Lung microvascular endothelial cell (primary cell): ENCODE measurements at places on chromosomes 7 and 10.
A peak's percentile ranks its signal among the peaks of the same experiment; 100 is the strongest.

DNA sequence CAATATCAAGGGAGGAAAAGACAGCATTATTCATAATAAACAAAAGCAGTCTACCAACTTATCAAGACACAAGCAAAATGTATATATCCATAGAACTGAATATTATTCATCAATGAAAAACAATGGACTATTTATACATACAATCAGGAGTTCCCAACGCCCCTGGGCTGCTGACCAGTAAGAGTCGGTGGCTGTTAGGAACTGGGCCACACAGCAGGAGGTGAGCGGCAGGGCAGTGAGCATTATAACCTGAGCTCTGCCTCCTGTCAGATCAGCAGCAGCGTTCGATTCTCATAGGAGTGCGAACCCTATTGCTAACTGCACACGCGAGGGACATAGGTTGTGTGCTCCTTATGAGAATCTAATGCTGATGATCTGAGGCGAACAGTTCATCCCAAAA lies 71.7 kb upstream of the GPR22 start:
- DNase-seq: no peak

GRCh38 chr10:34473174-34474008 lies 341.7 kb downstream of the PARD3 start:
- no peak for DNase-seq

GRCh38 chr7:143514995-143515735 lies 37.5 kb downstream of the TAS2R41 start:
- no peak for DNase-seq

- no peak for DNase-seq
Measured at GRCh38 chr10:42992957-42993390, 83.9 kb upstream of the RET start.

DNA sequence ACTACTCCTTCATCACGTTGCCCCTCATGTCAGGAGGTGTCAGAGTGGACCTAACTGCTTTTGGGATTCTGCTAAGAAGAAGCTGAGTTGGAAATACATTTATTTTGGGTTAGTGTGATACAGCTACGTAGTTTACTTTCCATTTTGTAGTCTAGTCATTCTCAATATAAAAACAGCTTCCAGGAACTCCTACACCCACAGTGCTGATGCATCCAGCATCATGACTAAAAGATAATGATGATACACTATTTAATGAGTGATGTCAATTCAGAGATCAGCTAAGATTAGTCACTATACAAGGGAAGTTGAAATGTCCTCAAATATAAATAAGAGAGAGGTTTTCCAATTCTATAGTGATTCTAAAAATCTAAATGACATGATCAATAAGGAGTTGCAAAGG lies 264.2 kb upstream of the SLC26A5 start:
- no peak for DNase-seq

DNA sequence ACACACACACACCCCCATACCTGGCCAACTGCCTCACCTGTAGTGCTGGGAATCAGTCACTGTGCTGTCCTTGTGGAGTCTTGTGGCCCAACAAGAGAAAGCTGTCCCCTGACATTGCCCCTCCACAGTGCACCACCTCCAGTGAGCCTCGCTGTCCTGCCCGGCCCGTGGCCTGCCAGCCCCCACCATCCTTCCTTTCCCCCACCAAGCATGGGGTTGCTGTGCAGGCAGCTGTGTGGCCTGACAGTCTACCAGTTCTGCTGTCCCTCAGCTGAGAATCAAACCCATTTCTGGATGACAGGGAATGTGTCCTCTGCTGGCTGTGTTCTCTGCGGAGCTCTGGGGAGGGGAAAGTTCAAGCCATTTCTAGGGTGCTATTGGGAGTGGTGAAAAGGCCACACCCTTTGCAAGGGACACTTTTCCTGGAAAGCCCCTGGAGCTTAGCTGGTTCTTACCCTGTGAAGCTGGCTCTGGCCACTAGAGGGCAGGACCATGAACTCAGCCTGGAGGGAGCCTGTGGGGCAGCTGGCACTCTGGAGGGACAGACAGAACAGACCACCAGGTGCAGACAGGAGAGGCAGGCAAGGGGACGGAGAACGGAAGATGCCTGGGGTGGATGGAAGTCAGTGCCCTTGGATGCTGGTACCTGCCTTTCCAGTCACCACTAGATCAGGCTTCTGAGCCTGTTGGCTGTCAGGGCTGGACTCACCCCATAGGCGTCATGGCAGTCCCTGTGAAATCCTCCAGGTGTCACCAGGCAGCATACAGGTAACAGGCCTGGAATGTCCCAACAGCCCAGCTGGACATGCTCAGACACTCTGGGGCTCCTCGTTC lies 10.5 kb upstream of the MTPAP start:
- DNase-seq: peak; percentile 60

- DNase-seq: no peak
Measured at GRCh38 chr7:95577137-95577536, 19.2 kb downstream of the PDK4 start.

DNA sequence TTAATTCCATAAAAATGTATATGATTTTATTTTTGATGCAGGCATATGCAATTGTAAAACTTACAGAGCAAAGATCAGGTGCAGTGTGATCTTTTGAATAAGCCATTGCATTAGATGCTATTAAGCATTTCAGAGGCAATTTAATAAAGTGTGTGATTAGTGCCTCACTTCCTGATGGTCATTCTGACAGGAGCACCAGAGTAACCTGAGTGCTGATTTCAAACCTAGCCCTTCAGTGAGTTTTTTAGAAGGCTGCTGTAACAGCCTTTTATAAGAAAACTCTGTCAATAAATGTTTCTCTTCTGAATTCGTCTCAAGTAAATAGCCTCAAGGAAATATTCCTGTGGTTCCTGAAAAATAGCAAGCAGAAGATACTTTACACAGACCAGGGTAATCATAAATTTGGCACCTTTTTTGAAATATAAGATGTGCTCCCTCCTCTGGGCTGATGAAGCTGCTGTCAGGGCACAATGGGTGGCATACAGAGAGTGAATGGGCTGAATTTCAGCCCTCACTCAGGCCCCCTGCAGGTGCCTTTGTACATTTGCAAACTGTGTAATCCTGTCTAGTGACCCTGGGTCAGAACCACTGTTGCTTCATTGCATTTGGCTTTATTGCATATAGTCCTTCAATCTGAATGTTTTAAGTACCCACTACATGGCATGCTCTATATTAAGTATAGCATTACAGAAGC lies 193.7 kb upstream of the CSTF2T start:
- DNase-seq: peak; percentile 43

DNA sequence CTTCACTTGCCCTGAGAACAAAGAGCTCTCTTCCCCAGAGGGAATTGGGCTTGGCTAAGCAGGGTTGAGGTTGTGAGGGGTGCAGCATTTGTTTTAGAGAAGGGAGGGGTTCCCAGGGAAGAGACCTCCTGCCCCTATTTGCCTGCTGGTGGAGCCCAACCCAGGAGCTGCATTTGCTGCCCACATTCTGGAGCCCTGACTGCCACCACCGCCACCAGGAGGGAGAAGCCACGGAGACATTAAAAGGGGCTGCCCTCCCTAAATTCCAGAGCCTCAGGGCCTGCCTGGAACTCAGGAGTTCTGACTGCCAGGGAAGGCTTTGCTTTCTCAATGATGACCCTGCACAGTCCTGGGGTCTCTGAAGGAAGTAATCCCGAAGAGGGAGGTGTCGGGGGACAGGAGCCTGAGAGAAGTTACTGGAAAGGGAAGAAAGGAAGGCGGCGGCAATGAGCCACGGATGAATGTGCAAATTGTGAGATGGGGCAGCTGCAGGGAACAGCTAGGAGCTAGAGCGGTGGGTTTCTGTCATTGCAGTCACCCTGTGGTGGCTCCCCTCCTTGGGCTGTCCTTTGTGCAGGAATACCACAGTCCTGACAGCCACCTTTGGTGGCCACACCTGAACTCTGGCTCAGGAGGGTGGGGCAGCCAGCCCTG lies 51.3 kb downstream of the NEURL1 start:
- no peak for DNase-seq

DNA sequence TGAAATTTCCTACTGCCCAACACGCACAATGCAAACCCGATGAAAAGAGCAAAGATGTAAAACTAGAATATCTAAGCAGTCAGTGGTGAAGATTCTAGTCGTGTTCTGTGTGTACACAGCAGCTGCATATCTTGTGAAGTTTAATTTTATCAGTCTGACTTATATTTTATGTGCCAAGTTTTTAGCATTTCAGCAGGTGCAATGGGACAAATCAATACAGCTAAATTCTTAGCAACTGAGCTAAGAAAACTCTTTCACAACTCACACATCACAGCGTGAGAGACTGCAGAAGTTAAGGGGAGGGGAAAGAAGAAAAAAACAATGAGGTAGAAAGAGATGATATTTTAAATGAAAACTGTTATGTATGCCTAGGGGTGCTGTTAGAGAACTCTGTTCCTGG lies 164.9 kb upstream of the NEBL start:
- DNase-seq: no peak

DNA sequence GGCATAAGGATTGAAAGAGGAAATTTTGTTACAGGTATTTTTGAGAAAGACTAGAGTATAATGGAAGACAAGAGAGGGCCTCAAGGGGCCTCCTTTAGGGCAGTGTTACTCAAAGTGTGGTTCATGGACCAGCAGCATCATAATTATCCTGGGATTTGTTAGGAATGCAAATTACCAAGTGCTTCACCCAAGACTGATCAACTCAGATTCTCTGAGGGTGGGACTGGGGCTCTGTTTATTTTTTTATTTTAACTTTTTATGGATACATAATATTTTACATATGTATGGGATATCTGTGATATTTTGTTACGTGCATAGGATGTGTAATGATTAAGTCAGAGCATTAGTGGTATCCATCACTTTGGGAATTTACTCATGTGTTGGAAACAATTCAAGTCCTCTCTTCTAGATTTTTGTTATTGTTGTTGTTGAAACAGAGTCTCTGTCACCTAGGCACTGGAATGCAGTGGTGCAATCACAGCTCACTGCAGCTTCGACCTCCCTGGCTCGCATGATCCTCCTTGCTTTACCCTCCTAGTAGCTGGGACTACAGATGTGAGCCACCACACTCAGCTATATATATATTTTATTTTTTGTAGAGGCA lies 2.2 kb upstream of the KCTD7 start:
- no peak for DNase-seq

GRCh38 chr7:50266635-50267386 lies 37.7 kb upstream of the IKZF1 start:
- no peak for DNase-seq

DNA sequence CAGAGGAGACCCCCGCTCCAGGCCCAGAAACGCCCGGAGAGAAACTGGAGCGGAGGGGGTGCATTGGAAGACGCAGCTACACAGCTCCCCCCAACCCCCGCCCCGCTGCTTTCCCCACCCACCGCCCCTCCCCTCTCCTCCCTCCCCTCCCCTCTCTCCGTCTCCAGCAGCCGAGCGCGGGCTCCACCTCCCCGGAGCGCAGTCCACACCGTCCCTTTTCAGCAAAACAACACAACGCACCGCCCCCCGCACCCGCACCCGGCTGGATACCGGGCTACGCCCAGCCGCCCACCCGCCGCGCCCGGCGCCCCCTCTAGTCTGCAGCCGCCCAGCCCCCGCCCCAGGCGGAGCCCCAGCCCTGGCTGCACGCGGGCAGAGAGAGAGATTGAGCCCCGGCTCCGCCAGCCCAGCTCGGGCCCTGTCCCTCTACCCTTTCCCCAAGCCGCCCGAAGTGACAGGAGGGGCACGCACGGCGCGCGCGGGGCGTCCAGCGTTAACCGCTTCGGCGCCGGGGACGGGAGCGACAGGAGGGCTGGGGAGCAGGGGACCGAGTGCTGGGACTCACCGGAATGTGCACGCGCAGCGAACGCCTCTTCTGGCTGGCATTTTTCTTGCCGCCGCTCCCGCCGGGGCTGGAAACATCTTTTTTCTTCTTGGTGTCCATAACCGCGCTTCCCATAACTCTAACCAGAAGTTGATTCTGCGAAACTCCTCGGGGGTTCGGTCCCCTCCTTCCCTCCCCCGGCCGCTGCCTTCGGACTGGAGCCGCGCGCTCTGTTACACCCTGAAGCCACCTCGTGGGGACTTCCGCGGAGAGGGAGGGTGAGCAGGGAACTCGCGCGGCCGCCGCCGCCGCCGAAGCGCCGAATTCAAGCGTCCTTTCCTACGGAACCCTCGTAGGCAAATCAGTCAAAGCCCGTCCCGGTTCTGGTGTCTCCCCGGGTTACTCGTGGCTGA lies 695 bp downstream of the PRKAG2 start:
- peak; percentile 80 for DNase-seq

DNA sequence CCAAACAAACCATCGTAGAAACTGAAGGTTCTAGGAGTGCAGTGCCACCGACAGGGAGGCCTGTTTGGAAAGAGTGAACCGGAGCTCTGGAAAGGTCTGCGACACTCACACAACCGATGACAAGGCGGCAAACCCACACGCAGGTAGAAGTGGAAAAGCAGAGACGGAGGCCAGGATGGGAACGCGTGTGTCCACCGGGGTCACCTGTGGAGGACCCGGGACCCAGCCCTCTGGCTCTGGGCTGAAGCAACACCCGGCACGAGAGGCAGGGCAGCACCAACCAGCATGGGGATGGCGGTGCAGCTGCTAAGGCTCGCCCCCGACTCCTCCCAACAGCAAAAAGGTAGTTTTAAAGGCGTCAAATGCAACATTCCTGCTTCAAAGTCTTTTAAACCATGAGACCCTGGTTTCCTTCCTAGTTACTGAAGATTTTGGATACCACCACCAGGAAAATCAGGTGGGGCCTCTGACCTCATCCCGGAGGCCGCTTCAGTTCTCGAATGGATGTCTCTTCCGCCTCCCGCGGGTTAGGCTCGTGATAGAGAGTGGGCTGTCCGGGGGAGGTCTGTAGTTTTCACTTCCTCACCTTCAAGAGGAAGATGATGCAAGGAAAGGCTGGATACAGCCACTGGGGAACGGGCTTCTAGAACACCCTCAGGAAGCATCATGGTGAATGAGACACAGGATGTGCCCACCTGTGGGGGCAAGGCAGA lies 115.5 kb downstream of the SMURF1 start:
- no peak for DNase-seq

DNA sequence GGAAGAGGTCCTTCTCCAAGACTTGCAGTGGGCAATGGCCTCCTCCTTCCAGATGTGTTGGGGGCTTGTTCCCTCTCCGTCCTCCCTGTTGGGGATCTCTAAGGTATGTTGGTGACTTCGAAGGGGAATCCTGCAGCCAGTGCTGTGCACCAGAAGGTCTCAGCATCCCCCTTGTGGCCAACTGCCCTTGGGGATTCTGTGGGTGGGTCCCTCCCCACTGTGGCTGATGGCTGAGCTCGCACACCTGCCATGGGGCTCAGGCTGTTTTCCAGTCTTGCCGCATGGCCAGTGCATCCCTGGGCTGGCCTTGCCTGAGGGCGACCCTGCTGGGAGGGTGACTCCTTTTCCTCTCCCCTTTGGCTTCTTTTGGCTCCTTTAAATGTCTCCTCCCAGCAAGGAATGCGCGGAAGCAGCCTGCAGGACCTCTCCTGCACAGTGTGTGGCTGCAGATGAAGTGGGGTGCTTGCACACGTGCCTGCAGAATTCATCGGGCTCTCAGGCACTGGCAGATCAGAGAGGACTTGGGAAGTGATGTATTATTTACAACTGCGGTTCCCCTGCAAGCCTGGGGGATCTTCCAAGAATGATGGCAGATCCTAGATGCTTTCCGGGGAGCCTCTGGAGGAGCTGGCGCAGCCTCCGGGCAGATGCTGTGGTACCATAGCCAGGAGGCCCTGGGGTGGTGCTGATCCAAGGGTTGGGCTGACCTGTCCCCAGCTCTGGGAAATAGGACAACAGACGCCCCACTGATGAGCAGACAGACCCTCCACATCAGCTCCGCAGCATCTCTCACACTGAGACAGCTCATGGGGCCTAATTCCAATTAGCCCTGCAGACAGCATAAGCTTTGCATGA lies 410.0 kb downstream of the TCERG1L start:
- DNase-seq: no peak

- DNase-seq: no peak
Measured at GRCh38 chr10:18079665-18080295, 60.4 kb upstream of the CACNB2 start.
